ENCODE measurements at places on chromosomes 3 and 15. TPM values are rescaled to one million over a fixed set of nuclear protein-coding genes. Genes with fewer than 3 reads are reported as not detected.

Gene ZNF501
- 5.0 TPM for total RNA-seq

Gene CLSTN2
- 26.6 TPM for total RNA-seq

Gene CCDC54
- total RNA-seq: not detected

Gene FSD2
- 94.3 TPM for total RNA-seq

Gene TRPC1
- 18.6 TPM for total RNA-seq

Gene ATP13A4
- total RNA-seq: 0.47 TPM

Gene HOMER2
- 19.2 TPM for total RNA-seq

Gene TLNRD1
- total RNA-seq: 19.5 TPM

DNA sequence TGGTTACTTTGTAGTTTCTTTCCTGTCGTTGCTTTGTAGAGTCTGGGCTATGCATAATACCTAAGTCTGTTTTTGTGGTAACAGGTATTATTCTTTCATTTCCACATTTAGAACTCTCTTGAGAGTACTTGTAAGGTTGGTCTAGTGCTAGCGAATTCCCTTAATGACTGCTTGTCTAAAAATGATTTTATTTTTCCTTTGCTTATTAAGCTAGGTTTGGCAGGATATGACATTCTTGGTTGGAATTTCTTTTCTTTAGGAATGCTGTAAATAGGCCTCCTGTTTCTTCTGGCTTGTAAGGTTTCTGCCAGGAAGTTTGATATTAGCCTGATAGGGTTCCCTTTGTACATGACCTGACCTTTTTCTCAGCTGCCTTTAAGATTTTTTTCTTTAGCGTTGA lies 70.1 kb upstream of the SGO1 start:
- no peak for DNase-seq

GRCh38 chr3:15071699-15072098 lies 6.6 kb upstream of the MRPS25 start:
- no peak for DNase-seq

DNA sequence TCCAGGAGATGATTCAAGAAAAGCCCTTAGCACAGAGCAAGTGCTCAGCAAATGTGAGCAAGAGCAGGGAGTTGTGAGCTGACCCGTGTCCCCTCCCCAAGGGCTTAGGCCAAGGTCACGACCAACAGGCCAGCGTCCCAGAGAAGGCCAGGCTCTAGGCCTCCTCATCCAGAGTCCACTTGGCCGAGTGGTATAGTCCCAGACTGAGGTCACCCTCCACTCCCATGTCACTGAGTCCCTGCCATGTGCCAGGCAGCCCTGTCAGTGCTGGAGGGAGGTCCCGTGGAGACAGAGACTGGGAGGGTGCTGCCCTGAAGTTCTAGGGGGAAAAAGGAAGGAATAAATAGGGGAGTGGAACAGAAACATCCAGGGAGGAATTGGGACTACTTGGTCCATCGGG lies 44.0 kb downstream of the TPRA1 start:
- DNase-seq: no peak

DNA sequence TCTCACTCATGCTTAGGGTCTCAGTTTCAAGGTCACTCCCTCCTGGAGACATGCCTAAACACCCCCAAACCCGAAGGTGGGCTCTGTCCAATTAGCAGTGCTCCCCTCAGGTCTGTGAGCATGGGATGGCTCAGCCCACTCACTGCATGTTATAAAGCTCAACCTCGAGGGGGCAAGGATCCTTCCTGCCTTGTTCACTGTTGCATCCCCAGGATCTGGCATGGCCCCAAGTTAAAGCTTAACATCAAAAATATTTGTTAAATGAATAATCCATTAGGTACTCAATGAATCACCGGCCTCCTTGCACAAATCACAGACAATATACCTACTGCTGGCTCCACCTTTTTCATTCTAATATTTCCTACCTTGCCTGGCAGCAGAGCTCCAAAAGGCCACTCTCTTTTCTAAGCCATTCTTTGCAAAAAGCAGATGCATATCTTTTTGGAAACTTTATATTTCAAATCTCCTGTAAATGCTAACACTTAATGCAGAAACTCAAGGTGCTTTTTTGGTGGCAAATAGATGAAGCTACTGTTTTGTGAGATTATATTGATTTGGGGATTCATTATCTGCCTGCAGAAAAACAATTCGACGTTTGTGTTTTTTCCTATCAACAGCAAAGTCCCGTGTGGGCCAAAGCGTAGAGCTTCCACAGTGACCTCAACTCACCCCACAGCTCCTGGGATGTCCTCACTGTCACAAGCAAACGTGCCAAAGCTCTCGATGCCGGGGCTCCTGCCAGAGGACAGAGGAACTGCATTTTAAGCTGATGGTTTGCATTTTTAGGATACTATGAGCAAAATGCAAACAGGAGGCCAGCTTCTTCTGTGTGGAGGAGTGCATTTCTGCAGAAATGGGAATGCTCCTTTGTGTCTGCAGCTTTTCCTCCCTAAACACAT lies 35.4 kb downstream of the PCOLCE2 start:
- DNase-seq: peak; percentile 62

- no peak for DNase-seq
Measured at GRCh38 chr3:116971531-116971930, 262.0 kb downstream of the TUSC7 start.

- DNase-seq: no peak
Measured at GRCh38 chr15:60228101-60228500, 169.7 kb downstream of the ANXA2 start.

- DNase-seq: no peak
Measured at GRCh38 chr15:95577927-95578326, 752.6 kb upstream of the NR2F2 start.

DNA sequence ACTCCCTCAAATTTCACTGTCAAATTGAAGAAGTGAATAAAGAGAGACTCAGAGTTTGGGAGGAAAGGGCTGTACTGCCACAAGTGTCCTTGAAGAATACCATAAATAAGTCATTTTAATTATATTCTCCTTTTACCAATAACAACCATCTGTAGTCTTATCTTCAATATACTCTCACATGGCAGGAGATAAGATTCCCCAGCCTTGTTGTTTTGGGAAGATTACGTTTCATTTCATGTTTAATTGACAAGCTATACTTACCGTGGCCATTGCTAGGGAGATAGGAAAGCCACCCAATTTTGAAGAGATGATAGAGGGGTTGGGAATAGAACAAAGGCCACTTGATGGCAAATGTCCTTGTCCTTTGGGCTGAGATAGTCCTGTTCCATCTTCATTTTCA lies 2.3 kb downstream of the MINDY4B start:
- no peak for DNase-seq

GRCh38 chr3:105853801-105854432 lies 14.9 kb downstream of the CBLB start:
- DNase-seq: no peak

GRCh38 chr3:107133891-107134290 lies 243.3 kb upstream of the CCDC54 start:
- no peak for DNase-seq

- DNase-seq: no peak
Measured at GRCh38 chr3:111236836-111237713, 165.5 kb downstream of the NECTIN3 start.

GRCh38 chr3:38107911-38108648 lies 28.8 kb downstream of the ACAA1 start:
- no peak for DNase-seq

DNA sequence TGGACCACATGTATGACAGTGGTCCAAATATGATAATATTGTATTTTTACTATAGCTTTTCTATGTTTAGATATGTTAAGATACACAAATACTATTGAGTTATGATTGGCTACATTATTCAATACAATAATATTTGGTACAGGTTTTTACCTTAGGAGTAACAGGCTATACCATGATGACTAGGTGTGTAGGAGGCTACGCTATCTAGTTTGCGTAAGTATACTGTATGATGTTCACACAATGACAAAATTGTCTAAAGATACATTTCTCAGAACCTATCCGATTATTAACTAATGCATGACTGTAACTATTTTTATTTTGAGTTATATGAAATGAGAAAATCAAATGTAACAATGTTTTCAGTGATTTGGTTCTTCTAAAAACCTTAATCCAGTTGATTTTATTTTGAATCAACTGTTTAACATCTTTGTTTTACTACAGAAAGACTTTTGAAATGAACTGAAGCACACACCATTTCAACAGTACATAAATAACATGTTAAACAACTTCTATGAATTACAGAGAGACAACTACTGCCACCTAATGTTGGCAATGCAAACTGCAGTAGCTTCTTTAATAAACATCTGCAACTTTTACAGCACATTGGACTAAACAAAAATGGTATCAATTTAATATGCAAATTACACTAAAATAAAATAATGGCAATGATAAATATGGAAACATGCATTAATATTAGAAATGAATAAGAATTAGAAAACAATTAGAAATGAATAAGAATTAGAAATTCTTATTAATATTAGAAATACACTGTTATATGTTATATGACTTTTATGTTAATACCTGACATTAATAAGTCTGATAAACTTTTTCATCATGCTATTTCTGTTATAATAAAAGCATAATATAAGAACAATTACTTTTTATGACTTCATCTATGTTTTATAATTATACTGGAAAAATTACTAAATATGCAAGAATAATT lies 255.7 kb downstream of the MBNL1 start:
- no peak for DNase-seq

DNA sequence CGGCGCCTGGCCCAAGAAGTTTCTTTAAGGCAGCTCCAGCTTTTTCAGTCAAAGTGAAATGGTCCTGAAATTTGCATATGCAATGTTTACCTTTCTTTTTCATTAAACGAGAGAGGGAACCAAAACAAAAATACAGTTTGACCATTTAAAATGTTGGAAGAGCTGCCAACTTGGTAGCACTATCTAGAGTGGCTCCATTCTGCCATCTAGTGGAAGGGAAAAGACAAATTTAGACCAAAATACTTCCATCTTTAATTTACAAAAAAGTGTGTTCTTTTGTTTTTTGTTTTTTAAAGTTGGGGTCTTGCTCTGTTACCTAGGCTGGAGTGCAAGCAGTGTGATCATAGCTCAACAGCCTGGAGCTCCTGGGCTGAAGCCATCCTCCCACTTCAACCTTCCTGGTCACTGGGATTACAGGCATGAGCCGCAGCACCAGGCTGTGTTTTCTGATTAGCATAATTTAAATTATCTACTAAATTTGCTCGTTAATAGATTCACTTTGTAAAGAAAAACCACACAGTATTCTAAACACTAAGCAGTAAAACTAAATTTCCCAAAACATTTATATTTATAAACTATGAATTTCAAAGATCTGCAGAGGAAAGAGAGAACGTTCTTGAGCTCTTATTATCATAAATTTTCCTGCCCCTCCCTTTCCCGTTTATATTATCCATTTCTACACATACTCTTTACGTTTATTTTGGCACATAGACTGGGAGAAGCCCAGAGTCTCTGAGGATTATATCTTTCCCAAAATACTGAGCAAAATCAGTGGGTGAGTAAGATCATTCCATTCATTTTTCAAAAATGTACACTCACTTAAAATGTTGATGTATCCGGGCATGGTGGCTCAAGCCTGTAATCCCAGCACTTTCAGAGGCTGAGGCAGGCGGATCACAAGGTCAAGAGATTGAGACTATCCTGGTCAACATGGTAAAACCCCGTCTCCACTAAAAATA lies 15.4 kb upstream of the RFC4 start:
- DNase-seq: no peak

GRCh38 chr3:192207239-192207638 lies 520.1 kb downstream of the FGF12 start:
- no peak for DNase-seq

- no peak for DNase-seq
Measured at GRCh38 chr3:150345021-150345538, 63.0 kb upstream of the TSC22D2 start.

GRCh38 chr3:140370686-140371085 lies 307.2 kb upstream of the TRIM42 start:
- DNase-seq: no peak

DNA sequence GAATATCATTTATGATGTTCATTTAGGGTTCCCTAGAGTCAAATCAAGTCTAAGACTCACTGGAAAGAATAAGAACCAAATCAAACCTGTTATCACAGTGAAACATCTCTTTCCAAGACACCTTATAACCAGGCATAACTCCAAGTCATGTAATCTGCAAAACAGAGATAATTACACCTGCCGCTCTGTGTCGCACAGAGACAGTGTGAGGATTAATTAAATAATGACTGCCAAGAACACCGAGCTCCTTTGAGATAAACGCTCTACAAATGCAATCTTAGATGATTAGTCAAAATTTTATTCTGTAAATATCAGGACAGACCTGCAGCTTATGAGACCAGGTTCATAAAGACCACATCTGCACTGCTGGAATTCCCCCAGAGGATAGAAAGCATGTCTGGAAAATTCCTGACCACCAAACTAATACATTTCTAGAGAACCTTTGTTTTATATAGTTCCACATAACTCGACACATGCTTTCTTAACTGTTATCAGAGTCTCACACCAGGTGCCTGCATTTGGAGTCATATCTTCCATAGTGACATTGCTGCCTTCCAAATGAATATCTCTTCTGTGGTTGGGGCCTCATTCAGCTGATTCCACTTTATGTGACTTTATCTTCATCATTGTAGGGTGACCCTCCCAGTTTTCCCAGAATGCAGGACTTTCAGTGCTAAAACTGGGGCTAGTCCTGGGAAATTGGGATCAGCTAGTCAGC lies 252.8 kb downstream of the CD47 start:
- DNase-seq: no peak

GRCh38 chr3:185655426-185656320 lies 69.6 kb downstream of the SENP2 start:
- DNase-seq: no peak

DNA sequence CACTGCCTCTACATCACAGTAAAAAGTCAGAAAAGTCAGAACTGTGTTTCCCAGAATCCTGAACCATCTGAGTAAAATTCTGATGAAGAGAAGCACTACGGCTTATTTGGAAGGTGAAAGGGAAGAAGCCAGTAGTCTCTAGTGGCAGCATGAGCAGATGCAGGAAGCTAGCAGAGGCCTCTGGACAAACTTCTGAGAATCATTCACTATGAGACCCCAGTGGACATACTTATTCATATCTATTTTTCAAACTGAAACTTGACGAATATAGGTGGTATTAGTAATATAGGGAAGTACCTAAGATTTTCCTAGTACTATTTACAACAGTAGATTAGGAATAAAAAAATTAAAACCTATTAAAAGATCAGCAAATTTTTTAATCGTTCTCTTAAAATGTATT lies 272.8 kb upstream of the TTC14 start:
- DNase-seq: no peak

- DNase-seq: no peak
Measured at GRCh38 chr3:153163756-153164550, 1.9 kb downstream of the RAP2B start.

DNA sequence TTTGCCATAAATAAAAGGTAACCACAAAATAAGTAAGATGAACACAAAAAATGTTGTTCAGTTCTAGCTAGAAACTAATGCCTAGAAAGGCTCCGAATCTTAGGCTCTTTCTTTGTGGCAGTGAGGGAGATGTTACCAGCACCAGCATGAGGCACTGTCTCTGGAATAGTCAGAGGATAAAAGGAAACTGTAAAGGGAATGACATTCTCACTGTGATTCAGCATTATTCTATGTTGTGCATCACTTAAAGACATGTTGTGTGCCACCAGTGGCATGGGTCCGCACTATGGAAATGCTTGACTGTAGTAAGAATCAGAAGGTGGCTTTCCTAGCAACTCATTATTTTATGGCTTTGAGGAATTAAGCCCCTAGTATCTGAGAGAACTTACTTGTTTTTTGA lies 70.8 kb downstream of the SEC22A start:
- no peak for DNase-seq

GRCh38 chr3:106542101-106542769 lies 673.4 kb upstream of the CBLB start:
- DNase-seq: no peak

GRCh38 chr3:134840459-134840858 lies 45.4 kb downstream of the EPHB1 start:
- DNase-seq: no peak

GRCh38 chr3:120416868-120417267 lies 33.9 kb downstream of the FSTL1 start:
- DNase-seq: no peak

All from left cardiac atrium (tissue), 4 donors.